ENCODE measurements at places on chromosomes 7 and 10. TPM values are rescaled to one million over a fixed set of nuclear protein-coding genes. Genes with fewer than 3 reads are reported as not detected.

- DNase-seq = no peak
Observed at GRCh38 chr10:8402576-8402975, 348.1 kb downstream of the GATA3 start.

DNA sequence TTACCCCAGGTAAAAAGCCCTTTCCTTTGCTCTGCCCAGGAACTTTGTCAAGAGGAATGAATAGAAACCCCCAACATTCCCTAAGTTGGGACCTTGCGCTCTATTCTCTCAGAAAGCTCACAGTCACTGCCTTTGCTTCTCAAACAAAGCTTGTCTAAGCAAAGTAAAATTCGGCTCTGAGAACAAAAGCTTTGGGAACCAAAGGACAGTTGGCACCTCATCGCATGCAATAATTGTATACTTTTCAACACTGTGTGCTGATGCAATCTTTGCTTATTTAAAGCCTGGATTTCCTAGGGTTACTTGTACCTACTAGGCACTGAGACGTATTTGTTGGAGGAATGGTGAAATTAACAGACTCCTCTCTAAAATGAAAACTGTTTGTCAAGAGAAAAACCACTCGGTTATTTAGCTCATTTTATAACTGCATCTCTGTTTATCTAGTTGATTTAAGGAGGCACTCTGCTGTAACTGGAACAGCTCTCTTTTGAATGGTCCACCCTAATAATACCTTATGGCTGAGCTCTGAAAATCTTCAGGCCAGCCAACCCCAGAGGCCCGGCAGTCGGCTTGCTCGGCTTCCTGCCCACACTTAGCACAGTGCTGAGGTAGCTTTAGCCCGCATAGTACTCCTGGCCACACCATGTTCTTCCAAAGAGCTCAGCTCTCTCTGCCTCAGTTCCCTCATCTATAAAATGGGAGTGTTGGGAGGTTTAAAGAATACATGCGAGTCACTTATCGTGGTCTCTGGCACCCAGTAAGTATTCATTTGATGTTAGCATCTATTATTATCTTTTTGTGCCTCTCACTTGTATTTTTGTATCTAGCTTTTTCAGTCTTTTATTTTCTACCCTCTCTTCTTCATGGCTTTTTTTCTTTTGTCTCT lies 80.2 kb upstream of the PRR15 start:
- DNase-seq = no peak

Gene ANKRD61
- total RNA-seq = 0.42 TPM

DNA sequence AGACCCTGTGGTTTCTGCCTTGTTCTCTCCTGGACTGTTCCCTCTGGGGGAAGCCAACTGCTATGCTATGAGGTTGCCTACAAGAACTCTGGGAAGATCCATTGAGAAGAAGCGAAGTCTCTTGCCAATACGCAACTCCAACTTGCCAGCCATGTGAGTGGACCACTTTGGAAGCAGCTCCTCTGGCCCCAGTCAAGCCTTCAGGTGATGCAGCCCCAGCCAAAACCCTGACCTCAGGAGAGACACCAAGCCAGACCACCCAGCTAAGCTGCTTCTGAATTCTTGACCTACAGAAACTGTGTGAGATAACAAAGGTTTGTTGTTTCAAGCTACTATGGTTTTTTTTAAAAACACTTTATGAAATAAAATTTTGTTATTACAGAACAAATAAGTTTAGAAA lies 20.2 kb upstream of the MYL7 start:
- no peak for DNase-seq

GRCh38 chr7:29274146-29275017 lies 79.8 kb downstream of the CHN2 start:
- no peak for DNase-seq

Gene ASB10
- total RNA-seq = not detected

GRCh38 chr7:151806952-151807775 lies 69.8 kb downstream of the PRKAG2 start:
- DNase-seq = no peak

Gene TMEM106B
- total RNA-seq = 41.7 TPM

- DNase-seq = peak; percentile 75
Observed at GRCh38 chr10:96339956-96340904, 18.6 kb downstream of the OPALIN start.

DNA sequence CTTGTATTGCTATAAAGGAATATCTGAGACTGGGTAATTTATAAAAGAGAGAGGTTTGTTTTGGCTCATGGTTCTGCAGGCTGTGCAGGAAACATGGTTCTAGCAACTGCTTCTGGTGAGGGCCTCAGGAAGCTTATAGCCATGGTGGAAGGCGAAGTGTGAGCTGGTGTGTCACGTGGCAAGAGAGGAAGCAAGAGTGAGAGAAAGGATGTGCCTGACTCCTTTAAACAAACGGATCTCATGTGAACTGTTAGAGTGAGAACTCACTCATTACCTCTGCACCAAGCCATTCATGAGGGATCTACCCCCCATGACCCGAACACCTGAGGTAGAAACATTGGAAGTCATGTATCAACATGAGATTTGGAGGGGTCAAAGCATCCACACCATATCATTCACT lies 7.7 kb upstream of the ITPRIP start:
- no peak for DNase-seq

- no peak for DNase-seq
Observed at GRCh38 chr10:77068969-77069368, 568.6 kb downstream of the KCNMA1 start.

- DNase-seq = no peak
Observed at GRCh38 chr10:112724404-112724991, 225.5 kb upstream of the TCF7L2 start.

Gene TLX1
- total RNA-seq = not detected

GRCh38 chr7:138349841-138350700 lies 110.0 kb upstream of the TRIM24 start:
- no peak for DNase-seq

Gene TYW1B
- total RNA-seq = 0.93 TPM

Gene FAM25C
- total RNA-seq = not detected

Gene RAMP3
- not detected for total RNA-seq

- no peak for DNase-seq
Observed at GRCh38 chr10:100687143-100688003, 58.0 kb upstream of the PAX2 start.

DNA sequence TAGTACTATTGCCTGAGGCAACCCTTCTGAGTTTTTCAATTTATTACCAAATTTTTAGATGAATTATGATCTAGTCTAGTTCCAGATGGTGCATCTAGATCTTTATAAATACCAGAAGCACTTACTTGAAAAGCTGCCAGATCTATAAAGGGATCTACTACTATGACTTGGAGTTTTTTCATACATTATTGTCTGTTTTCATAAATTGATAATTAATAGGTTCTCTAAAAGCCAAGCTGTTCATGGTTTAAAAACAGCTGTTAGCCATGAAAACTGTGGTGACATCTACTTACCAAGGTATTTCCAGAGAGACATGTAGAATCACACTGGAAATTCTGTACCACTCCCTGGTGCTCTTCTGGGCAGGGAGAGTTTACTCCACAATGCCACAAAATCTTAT lies 786.5 kb upstream of the C7orf33 start:
- DNase-seq = no peak

Gene HTRA1
- 157 TPM for total RNA-seq

DNA sequence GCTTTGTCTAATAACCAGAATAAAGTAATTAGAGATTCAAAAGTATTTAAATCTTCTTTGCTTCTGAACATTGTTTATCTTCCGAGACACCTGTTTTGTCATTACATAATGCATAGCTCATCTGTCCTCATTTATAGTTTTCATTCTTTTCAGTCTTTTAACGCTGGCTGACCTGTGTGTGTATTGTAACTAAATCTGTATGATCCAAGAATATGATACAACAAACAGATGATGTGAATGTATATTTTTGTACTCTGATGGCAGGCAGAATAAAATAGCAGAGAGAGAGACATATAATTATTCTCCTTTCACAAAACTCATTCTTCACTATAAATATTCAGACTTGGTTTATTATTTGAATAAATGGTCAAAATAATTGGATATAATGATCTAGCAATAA lies 80.6 kb downstream of the ORC5 start:
- DNase-seq = no peak

All from MCF 10A (cell line).